ENCODE measurements at places on chromosomes 2 and 18. TPM values are rescaled to one million over a fixed set of nuclear protein-coding genes. Genes with fewer than 3 reads are reported as not detected.
A peak's percentile ranks its signal among the peaks of the same experiment; 100 is the strongest.

DNA sequence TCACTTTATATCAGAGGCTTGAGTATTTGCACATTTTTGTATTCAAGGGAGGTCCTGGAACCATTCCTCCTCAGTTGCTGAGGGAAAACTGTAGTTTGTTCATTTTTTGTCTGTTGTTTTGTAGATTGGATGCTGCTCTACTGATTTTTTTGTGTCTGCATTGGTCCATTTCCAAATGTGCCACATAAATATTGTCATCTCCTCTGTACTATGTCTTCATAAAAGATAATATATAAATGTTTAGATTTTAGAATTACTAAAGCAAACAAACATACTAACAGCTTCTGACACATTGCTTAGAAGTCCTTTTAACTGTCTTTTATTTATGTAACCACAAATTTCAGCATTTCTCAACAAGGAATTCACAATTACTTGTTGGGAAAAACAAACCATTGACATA, 356.8 kb downstream of the PLCL1 start:
- no peak for DNase-seq

GRCh38 chr2:49937432-49937831, 783.1 kb upstream of the FSHR start:
- DNase-seq: no peak

DNA sequence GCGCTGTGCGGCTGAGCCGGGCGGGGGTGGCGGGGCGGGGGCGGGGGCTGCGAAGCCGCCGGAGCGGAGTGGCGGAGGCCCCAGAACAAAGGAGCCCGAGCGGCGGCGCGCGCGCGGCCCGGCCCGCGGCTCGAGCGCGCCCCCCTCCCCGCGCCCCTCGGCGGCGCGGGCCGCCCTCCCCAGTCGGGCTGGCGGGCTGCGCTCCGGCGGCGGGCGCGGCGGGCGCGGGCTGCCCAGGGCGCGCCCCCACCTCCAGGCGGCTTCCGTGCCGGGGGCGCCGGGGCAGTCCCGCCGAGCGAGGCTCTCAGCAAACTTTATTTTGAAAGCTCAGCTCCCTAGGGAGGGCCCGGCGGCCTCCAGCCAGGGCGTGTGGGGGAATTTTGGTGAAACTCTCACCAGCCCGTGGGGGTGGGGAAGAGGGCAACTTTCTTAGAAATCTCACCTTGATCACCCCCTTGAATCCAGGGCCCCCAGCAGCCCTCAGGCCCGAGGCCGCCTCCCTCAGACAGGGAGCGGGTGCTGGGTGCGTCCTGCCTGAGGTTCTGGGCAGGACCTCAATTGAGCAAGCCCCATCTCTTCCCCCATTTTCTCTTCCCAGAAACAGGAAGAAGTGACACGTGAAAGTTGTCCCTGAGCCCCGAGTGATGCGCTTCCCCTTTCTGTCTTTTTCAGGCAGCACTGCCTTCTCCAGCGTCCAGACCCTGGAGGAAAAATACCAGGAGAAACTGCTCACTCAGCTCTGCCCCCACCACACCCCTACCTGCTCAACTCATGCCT, 786 bp downstream of the TET3 start:
- peak; percentile 74 for DNase-seq

DNA sequence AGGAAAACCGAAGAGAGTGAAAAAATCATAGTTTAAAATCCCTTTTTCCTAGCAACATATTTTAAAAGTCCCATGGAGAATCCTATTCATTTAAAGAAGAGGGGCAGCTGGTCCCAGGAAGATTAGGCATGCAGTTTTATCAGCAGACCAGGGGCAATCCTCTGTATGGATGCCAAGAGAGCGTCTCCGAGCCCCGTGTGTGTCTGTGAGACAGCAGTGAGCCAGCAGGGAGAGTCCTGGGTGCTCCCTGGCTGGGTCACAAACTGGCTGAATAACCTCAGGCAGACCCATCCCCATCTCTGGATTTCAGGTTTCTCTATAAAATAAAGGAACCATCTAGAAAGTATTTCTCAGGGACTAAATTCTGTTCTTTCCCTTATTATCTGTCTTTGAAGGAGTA, 128.2 kb upstream of the RIOK3 start:
- no peak for DNase-seq

DNA sequence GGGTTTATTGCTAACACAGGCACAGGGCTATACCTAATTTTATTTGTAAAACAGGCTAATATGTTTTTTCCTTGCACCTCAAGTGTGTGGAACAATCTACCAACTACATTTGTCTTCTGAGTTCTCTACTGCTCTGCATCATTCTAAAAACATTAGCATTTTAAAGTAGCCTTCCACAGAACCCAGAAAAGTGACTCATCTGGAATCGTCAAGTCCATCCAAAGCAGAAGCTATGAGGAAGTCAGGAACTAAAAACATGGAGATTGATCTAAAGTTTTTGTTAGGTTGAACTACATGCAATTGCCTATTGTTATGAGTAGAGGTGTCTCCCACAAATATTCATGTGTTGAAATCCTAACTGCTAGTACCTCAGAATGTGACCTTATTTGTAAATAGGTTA, 70.9 kb downstream of the SUCLG1 start:
- DNase-seq: no peak

DNA sequence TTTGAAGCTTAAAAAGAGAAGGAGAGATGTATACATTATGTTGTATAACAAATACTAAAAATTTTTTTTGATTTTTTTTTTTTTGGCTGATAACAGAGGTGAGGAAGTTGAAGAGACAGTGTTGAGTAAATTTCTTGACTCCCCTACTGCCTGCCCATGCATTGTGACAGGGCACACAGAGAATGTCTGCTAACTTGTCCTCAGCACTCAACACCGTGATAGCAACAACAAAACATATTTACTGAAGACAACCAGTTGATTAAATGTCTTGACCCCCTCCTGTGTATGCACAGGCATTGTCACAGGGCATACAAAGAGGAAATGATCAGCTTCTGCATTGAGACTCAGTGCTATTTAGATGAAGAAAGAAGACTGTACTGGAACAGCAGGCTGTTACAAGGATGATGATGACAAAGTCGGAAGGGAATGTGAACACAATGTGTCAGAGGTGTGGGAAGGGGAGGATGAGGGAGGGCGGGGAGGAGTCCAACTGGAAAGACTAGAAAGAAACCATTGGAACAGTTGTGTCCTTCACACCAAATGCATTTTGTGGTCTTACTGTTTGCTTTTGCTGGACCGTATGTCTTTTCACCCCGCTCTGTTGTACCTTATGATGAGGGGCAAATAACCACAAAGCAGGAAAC, 89.5 kb downstream of the CERS6 start:
- no peak for DNase-seq

- no peak for DNase-seq
Observed at GRCh38 chr2:217795067-217795466, 207.7 kb downstream of the TNS1 start.

DNA sequence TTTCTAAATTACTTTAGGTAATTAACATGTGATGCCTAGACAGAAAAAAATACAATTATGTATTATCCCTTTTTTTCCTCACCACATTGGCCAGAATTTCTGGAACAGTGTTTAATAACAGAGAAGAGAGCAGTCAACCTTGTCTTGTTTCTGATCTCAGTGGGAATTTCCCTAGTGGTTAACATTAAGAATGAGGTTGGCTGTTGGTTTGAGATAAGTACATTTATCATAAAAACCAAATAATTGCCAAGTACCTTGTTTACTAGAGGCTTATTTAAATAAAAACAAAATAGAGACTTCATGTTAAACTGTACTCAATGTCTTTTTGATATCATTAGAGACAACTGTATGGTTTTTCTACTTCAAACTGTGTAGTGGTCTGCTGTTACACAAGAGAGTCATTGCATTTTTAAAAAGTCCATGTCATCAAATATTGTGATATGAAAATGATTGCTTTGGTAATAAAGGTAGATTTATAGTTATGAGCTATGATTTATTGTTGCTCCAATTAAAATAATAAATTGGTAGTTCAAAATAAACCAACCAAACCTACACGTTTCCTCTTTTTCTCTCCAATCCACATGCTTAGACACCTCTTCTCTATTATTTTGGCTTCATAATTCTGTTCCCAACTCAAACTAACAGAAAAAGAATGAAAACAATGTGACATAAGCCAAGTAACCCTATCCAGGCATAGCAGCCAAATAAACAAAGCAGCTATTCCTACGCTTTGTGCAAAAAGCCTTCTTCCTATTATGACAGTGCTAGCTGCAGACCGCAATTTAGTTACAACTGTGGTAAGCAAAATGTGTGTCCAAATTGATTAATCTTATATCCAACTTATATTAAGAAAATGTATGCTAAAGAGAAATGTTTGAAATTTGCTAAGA, 20.9 kb upstream of the TANK start:
- DNase-seq: no peak

GRCh38 chr2:238518172-238518820, 91.6 kb downstream of the ASB1 start:
- DNase-seq: no peak

DNA sequence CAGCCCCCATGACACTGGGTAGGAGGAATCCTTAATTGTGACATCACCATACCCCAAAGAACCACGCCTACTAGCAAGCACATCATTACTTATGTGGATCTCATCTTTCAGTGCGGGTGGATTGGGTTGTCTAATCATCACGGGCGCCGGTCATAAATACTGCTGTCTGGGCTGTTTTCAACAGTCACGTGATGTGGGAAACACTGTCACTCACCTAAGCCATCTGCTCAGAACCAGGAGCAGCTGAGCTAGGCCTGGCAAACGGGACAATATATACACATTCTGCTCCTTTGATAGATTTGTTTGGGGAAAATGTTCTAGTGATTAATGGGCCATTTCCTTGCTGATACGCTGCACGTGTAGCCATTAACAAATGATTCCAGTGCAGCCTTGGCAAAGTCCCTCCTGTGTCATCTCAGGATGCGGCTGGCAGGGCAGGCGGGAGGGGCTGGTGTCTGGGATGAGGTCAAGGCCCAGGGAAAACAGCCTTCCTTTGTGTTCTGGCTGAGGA, 145.9 kb upstream of the COPS8 start:
- DNase-seq: no peak

GRCh38 chr18:80159713-80160636, 50.9 kb downstream of the ADNP2 start:
- DNase-seq: peak; percentile 71

DNA sequence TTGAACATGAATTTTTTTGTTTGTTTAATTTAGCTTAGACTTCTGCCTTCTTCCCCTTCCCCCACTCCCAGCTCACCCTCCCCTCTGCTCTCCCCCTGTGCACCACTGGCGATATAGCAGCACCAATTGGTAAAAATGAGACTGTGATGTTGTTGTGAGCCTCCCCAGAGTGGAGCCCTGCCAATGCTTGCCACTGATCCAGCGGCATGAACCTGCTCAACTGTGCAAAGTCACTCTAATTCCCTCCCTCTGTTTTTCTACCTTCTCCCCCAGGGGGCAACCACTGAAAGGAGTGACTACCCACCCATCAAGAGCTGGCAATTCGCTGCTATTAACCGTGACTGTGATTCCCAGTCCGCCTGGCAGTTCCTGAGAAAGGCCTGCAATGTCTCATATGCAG, 30.2 kb downstream of the KLHL14 start:
- DNase-seq: no peak

Gene CXCR4
- 288 TPM for total RNA-seq

Gene TSPYL6
- total RNA-seq: not detected

Gene DCDC2C
- total RNA-seq: not detected

Gene AMER3
- total RNA-seq: not detected

Gene DYSF
- 6.3 TPM for total RNA-seq

Measured in activated naive CD8-positive, alpha-beta T cell treated with anti-CD3 and anti-CD28 coated beads, Interleukin-2, amount 10 ng/mL, durations not matched to agents 7 days and 5 days (primary cell).